Mammary epithelial cell (primary cell): ENCODE measurements at places on chromosomes 2 and 18.

GRCh38 chr2:74739129-74739528 is 85.1 kb downstream of the SEMA4F start:
- DNase-seq = no peak

DNA sequence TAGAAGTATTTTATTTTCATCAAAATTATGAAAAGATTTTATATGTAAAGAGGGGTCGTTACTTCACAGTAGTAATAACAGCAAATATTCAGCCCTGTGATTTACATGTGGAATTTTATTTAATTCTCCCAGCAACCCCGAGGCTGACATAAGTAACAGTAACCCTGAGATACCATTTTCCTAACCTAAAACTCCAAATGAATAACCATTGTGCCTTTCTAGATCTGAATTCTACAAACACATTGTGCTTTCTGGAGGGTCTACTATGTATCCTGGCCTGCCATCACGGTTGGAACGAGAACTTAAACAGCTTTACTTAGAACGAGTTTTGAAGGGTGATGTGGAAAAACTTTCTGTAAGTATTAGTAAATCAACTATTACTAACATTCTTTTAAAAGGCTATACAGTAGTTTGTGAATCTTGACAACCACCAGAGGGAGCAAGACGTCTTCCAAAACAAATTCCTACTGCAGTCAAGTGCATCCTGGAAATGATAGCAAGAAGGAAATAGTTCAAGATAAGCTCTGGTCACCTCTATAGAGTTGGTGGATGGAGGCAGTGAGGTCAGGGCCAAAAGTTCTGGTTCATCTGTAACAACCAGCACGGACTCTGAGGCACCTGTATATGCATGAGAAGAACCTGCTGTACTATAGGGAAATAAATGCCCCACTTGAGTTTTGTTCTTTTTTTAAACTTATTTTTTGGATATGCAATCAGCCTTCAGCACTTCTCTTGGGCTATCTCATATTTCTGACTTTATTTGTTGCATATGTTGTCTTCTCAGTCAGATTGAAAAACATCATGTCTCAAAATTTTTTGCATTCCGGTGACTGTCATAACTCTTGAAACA is 37.4 kb downstream of the ACTR2 start:
- peak; percentile 51 for DNase-seq

GRCh38 chr2:16325976-16326510 is 339.6 kb downstream of the CYRIA start:
- DNase-seq = no peak

GRCh38 chr2:37669446-37669845 is 2.0 kb downstream of the CDC42EP3 start:
- DNase-seq = no peak

DNA sequence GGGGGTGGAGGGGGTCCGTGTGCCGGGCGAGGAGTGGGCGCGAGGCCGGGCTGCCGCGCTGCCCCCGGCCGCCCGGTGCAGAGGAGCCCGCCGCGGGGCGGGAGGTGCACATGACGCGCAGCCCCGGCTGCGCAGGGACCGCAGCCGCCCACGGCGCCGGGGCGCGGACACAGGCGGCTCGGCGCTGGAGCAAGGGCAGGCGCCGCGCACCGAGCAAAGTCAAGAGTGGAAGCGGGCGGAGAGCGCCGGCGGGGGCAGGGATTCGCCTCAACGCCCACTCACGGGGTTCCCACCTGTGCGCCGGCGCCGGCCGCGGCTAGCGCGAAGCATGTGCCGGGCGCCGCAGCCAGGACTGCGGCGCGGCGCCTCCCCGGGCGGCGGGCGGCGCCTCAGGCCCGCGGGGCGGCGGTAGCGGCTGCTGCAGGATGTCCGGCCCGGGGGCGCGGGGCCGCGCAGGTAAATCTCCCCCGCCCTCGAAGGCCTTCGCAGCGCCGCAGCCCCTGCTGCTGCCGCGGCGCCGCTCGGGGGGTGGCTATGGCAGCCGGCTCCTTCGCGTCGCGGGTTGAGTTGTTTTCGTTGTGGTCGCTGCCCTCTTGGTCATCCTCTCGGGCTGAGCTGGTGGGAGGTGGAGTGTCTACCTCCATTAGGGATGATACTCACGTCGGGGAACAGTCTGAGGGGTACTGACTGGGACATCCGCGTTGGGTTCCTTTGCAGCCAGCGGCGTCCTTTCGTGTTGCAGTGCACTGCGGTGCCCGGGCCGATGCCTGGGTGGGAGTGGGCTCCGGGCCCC is 216.3 kb upstream of the DTNA start:
- peak; percentile 54 for DNase-seq

- DNase-seq = no peak
Measured at GRCh38 chr2:173134703-173135102, 59.1 kb downstream of the MAP3K20 start.

DNA sequence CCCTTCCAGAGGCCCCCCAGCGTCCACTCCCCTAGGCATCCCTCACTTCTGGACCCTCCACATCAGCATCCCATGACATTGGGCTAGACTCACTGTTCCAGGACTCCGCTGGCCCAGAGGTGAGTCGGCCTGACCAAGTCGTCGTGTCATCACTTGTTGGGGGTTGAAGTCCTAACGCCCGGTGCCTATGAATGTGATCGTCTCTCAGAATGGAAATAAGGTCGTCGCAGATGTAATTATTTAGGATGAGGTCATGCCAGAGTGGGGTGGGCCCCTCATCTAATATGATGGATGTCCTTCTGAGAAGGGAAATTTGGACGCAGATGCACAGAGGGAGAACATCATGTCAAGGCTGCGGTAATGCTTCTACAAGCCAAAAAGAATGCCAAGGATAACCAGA is 142.7 kb downstream of the AGAP1 start:
- no peak for DNase-seq

DNA sequence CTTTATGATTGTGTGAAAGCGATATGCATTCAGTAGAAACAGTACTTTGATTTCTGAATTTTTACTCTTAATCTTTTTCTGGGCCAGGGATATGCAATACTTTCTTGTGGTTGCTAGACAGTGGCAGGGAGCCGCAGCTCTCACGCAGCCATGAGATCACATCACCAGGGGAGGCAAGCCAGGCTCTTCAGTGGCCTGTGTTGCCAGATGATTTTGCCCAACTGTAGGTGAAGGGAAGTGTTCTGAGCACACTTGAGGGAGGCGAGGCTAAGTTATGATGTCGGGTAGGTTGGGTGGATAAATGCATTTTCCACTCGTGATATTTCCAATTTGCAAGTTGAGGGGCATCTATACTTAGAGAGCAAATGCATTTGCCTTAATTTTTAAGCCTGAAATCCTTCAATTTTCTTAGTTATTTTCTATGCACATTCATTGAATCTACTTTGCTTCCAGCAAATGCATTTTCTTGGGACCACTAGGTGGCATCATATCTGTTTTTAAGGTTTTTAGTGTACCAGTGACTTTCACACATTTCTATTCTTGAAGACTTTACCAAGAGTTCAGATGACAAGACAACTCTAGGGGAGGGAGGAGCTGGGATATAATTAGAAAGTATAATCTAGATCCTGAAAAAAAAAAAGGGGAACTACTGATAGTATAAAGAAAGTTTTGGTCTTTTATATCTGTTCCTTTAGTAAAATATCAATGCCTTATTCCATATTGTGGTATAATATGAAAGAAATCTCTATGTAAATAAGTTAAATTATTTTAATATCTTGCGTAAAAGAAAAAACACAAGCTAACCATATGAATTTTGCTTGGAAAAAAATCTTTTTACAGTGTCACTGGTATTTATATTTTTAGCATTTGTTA is 643.3 kb downstream of the SOCS6 start:
- peak; percentile 1 for DNase-seq

GRCh38 chr2:113895301-113895700 is 5.4 kb downstream of the ACTR3 start:
- no peak for DNase-seq

DNA sequence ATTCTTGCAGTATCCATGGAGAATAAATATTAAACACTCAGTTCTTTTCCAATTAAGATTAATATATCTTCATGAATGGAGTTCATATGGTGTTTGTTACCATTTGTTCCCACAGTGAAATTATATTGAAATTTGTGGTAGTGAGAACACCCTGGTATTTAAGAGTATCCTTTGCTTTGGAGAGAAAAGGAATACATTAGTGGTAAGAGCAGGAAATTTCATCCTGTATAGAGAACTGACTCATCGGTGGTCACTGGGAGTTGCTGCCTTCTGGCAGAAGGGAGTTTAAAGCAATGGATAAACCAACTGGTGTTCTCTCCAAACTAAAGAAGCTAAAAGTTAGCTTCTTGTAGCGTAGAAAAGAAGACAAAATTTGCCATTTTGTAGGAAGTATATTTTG is 107.3 kb downstream of the MYO1B start:
- DNase-seq = peak; percentile 60

- DNase-seq = no peak
Measured at GRCh38 chr2:102060047-102060446, 68.3 kb downstream of the IL1R2 start.

DNA sequence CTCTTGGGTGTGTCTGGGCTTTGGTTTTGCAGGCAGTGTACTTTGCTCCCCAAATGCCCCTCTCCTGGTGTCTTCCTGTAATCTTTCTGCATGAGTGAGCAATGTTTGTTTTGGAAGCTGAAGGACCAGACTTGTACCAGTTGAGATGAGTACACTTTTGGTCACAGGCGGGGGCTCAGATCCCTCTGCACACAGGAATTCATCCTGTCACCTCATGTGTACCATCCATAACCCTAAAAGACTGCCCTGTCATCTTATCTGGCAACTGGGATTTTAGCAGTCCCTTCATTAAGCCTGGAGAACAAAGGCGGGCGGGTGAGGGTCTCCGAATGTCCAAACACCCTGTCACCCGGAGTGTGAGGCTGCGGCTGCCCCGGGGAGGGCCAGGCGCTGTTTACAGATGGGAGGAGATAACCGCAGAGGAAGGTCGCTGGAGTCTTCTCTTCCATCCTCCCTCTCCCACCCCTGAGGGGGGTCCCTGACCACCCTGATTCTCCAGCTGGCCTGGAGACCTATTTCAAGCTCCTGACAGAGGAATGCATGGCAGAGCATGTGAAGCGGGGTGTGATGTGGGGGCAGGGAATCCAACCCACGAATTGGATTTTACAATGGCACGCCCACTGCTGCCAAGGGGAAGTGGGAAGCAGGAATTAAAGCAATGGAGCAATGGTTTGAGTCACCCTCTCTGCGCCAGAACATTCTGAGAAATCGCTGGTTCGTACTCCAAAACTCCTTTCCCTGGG is 158.2 kb upstream of the MYCN start:
- DNase-seq = no peak

- DNase-seq = no peak
Measured at GRCh38 chr2:231710799-231711676, 2.7 kb downstream of the PTMA start.

DNA sequence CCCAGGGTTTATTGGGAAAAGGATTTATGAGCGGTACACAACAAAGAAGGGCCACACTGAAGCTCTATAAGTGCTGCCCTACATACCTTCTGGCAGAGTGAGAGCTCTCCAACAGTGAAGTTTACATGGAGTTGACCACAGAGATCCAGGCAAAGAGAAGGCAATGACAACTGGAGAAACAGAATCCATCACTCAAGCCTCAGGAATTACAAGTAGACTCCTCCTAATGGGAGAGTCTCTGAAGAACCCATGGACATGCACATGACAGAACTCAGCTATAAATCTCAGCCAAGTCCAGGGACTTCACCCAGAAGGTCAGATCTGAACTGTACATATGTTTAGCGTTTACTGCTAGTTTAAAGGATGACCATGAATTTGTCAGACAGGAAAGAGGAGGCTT is 164.7 kb downstream of the DNAH7 start:
- no peak for DNase-seq

DNA sequence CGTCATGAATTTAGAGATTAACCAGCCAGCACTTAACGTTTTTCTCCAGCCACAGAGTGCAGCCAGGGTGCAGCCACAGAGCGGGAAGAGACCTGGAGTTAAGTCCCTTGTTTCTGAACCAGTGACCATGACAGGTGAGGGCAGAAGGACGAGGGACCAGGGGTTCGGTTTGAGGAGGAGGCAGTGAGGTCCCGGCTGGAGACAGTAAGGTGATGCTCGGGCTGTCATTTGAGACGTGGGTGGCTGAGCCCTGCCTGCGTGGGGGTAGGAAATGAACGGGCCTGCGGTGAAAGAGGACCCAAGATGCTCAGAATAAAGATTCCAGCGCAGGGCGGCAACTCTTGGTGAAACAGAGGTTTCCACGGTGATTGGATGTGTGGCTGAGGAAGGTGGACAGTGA is 205.9 kb downstream of the SNTG2 start:
- DNase-seq = no peak

DNA sequence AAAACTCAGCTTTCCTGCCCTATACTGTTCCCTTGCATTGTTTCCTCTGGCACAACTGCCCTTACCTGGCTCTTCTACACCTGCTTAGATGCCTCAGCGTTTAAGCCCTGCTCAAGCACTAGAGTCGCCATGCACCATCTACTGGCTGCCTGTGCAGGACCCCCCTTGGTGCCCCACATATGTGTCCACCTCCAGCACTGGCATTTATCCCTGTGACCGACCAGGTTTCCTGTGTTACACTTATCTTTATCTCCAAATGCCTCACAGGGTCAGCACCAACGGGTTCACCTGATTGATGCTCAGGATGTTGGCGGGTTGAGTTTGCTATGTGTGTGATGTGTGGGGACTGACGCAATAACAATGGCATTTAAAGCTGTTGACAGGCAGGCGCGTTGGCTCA is 177.5 kb downstream of the TMEM18 start:
- DNase-seq = no peak

- DNase-seq = no peak
Measured at GRCh38 chr2:28357948-28358667, 34.5 kb upstream of the FOSL2 start.

GRCh38 chr2:205805136-205805535 is 122.8 kb downstream of the NRP2 start:
- DNase-seq = no peak
